Tracheal epithelial cell (primary cell): ENCODE measurements at places on chromosomes 5 and 9. TPM values are rescaled to one million over a fixed set of nuclear protein-coding genes. Genes with fewer than 3 reads are reported as not detected.

SLC34A1 gene
- 0.43 TPM in 1 of 2 replicates, not detected in the other for total RNA-seq

ECM2 gene
- total RNA-seq = 1.1 and 1.4 TPM in 2 replicates

PCAT7 gene
- total RNA-seq = under 0.01 TPM in 1 of 2 replicates, not detected in the other

OGN gene
- total RNA-seq = not detected in 2 replicates
